ENCODE measurements at places on chromosomes 7 and 10.

DNA sequence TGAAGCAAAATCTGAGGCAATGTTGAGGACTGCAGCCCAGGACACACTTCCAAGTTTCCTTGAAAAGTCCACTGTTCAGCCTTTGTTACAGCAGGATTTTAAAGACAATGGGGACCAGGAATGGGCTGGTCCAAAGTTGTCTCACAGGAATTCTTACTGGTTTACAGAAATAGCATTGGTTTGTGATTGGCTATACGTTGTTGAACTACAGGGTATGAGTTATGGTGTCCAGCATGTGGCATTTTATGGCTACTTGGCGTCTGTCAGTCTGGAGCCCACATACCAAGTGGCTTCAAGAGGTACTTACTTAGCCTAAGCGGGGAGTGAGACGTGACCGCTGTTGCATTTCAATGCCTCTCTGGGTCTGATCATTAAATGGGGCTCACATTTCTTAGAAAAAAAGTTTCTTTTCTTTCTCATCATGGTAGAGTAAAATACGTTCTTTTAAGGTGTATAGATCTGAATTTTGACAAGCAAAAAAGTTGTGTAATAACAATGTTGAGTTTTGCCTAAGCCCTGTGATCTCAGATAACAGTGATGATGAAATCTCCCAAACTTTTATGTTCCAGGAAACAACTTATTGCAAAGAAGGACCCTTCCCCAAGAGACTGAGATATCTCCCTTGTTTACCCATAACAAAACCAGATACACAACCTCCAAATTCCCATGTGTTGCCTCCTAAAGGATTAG, 100.0 kb upstream of the TRIM24 start:
- no peak for DNase-seq

- DNase-seq: no peak
Observed at GRCh38 chr7:133313575-133313974, 60.7 kb downstream of the EXOC4 start.

DNA sequence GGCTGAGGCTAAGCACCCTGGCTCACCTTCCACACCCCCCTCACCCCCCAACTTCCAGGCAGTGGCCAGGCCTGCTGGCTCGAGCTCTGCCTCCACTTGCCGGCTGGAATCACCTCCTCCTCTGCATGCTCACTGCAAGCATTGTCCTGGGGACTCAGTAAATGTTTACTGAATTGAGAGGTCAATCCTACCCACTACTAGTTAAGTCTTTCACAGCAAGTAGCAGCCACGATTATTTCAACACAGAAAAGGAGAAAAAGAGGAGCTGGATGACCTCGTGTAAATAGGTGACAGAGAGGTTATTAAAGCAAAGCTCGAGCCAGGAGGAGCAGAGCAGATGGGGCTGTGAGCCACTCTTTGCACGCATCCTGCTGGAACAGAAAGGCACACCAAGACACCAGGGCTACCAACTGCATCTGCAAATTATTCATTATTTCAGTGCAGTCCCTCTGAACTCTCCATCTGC, 32.1 kb downstream of the HIPK2 start:
- peak; percentile 57 for DNase-seq

DNA sequence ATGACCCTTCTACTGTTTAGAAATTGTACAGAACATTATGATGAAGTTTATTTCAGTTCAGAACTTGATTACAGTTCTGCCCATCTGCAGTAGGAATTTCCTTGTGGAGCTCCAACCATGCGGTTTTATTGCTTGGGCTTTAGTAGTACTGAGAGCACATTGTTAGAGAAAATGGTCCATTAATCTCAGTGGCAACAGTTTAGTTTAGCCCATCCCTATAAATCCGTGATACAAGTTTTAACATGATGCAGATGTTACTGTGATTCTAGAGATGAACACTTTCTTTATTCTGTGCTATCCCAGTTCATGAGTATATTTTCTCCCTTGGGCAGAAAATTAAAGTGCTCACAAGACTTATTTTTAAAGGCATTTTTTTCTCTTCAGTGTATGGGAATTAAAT, 84.8 kb upstream of the FZD8 start:
- no peak for DNase-seq

DNA sequence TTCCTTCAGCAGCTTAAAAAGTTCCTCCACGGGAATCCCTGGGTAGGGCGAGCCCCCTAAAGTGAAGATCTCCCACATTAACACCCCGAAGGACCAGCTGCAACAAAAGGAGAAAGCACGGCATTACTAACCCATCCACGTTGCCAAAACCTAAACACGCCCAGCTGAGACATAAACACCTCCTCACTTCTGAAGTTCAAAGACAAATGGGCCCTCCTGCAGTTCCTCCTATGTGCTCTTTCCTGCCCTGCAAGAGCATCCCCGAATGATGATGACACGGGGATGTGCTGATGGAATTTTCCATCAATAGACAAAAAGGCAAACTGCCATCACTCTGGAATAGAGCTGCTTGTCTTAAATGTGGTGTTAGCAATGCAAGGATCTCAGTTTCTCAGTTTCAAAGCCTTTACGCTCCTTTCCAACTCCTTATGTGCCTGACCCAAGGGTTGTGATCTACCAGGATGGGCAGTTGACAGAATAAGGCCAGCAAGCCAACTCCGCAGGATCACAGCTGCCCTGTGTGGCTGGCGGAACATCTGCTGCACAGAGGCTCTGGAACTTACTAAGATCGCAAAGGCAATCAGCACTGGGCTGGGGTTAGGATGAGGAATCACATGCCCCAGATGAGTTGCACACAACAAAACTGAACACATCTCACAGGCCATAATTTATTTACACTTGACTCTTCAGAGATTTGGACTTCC, 112.7 kb downstream of the FGFR2 start:
- no peak for DNase-seq

DNA sequence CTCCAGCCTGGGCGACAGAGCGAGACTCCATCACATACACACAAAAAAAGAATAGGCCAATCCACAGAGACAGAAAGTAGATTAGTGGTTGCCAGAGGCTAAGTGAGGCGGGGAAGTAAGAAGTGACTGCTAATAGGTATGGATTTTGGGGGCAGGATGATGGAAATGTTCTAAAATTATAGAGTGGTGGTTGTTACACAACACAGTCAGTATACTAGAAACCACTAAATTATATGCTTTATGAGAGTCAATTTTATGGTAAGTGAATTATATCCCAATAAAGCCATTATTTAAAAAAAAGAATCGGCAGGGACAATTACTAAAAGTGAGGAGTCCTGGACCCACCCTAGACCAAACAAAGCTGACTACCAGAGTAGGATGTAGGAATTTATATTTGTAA, 24.3 kb downstream of the DENND2A start:
- DNase-seq: no peak

DNA sequence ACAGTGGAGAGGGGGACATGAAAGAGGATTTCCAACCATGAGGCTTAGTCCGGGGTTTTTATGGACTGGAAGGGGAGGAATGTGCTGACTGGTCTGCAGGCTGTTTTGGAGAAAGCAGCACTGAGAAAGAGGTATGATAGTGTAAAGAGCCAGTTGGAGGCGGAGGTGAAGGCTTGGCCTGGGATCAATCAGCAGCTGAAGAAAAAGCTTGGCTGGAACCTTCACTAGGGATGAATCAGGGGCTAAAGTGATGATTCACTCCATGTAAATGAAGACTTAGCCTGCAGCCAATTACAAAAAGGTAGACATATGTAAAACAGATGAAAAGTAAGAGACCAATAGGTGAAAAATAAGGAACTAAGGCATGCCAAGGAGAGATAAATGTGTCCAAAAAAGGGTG, 1382.6 kb downstream of the GATA3 start:
- DNase-seq: no peak

DNA sequence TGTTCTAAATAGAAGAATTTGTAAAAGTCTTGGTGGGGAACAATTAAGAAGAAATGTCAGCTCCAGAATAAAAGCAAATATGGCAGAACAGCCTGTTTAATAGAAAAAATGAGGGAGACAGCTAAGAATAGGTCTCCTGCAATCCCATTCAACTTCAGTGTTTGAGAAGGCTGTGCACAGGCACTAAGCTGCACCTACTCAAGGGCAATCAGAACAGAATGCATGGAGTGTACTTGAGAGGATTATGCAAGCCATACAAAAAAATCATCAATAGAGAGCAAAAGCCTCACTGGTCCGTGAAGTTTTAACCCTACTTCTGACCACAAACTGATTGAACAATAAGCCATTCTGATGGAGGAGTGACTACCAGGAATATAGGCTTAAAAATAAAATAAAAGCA, 690.7 kb upstream of the PCDH15 start:
- no peak for DNase-seq

DNA sequence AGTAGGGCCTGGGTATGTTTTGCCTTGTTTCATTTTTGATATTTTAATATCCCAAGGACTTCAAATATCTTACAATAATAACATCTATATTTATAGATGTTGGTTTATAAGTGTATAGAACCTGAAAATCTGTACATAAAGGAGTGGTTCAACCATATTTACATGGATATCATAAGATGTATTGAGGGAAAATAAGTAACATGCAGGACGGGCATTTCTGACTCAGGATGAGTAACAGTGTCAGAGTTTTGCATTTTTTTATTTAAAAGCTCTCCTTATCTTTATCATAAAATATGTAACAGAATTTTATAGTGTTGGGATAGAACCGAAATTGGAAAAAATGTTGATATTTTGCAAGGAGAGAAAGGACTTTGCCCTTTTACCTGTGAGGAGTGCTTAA, 1438.7 kb downstream of the REEP3 start:
- DNase-seq: no peak

DNA sequence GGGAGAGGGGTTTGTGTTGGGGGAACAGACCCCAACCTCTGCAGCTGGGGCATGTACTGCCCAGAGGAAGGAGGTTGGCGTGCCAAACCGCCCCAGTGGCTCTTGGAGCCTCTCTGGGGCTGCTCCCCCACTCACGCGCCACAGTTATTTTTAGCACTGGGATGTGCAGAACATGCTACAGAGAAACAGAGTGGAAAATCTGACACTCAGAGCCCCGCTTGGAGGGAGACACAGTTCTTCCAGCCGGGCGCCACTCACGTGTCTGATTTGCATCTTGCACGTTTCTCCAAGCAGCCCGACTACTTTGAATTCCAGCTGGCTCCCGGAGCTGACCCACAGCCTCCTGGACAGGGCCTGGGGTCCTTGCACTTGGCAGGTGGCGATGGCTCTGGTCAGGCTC, 182.0 kb downstream of the RPS24 start:
- peak; percentile 93 for DNase-seq

DNA sequence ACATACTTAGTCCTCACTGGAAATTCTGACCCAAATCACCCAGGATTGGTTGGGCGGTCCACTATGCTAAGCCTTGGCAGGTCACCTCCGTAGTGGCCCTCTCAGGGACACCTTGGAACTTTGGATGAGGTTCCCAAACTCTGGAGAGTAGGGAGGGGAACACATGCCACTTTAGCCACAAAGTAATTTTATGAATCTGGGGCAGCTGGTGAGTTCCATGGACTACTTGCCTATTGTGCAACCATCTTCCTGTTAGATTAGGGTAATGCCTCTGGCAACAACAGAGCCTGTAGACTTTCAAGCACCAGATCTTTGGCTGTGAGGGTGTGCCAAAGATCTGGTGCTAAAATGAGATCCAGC, 77.7 kb downstream of the ITGB8 start:
- DNase-seq: no peak

- no peak for DNase-seq
Observed at GRCh38 chr7:25294624-25295023, 66.3 kb upstream of the NPVF start.

DNA sequence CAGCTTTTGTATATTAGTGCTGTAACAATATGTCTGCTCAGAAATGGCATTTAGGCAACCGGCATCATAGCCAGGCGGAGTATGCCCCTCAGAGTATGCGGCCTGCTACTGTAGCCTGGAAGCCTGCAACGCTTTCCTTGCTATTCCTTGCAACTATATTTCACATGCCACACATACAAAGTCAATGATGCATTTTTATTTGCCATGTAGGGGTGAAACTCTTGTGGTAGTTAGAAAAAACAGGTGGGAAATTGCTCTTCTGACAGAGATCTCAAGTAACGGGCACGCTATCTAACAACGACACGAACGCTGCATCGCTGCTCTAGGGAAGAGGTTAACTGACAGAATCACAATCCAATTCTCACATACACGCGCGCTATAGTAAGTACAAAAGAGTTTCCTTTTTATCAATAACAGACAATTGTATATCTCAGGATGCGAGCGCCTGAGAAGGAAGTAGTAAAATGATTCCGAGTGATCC, 5.9 kb downstream of the EBF3 start:
- peak; percentile 91 for DNase-seq

GRCh38 chr7:157020514-157021070, 10.1 kb upstream of the MNX1 start:
- DNase-seq: peak; percentile 66

DNA sequence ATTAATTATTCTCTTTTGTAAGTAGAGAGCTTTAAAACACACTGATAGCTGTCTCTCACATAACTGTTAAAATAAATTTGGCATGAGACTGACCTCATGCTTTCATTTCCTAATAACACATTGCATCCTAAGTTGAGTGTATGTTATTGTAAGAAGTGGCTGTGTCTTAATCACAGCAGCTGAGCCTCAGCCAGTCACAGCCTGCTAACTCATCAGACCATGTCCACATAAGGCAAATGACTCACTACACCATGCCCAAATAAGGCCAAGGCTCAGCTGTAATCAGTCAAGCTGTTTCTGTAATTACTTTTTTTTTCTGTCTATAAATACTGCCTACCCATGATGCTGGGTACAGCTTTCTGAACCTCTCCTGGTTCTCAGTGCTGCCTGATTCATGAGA, 860.9 kb downstream of the XPNPEP1 start:
- no peak for DNase-seq

DNA sequence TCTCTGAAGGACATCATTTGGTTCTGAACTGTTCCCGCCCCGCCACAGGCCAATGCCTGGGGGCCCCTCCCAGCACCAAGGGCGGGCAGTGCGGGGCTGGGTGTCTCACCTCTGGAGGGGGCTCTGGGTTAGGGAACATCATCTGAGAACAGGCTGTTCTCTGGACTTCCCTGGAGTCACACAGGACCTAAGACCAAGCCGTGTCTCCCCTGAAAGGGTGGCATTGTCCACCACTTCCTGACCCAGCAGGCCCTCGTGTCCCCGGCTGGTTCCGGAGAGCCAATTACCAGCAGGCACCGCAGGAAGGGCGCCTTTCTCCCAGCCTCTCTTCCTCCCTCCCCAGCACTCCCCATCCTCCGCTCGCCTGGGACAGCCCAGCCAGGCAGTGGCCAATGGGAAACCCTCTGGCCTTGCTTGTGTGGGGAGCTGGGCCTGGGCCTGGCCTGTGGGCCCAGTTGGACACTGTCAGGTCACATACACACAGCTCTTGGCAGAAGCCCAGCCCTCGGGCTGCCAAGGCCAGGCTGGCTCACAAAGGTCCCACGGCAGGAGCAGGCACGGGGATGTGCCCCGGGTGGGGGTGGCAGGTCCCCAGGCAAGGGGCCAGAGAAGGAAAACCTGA, 119.5 kb downstream of the SPDYE5 start:
- DNase-seq: peak; percentile 46

DNA sequence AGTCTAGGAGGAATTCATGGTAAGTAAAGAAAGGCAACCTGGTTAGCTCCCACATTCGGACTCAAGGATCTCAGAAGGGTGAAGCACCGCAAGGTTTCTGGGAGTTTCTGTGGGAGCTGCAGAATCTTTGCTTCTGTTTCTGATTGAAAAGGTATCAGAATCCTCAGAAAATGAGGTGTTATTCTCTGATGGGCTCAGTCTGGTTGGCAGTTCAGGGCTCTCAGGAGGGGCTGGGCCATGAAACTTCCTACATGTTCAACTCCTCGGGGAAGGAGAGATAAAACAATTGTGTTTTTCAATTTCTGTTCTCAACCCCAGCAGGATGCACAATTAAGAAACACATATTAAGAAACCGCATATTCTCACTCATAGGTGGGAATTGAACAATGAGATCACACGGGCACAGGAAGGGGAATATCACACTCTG, 9.1 kb downstream of the OR2A7 start:
- DNase-seq: peak; percentile 0

GRCh38 chr7:151518105-151518946, 1.4 kb downstream of the RHEB start:
- DNase-seq: peak; percentile 76
